Activated T-cell treated with anti-CD3 and anti-CD28 coated beads, Interleukin-2, amount 50 U/mL, for 72 hours (primary cell): ENCODE measurements at places on chromosomes 7 and 10. TPM values are rescaled to one million over a fixed set of nuclear protein-coding genes. Genes with fewer than 3 reads are reported as not detected.

Gene STRIP2
- total RNA-seq, result 79.2 TPM

GRCh38 chr7:115475761-115476385 lies 554.0 kb downstream of the MDFIC start:
- no peak for DNase-seq

GRCh38 chr10:119543814-119544642 lies 1.5 kb upstream of the RGS10 start:
- no peak for DNase-seq

DNA sequence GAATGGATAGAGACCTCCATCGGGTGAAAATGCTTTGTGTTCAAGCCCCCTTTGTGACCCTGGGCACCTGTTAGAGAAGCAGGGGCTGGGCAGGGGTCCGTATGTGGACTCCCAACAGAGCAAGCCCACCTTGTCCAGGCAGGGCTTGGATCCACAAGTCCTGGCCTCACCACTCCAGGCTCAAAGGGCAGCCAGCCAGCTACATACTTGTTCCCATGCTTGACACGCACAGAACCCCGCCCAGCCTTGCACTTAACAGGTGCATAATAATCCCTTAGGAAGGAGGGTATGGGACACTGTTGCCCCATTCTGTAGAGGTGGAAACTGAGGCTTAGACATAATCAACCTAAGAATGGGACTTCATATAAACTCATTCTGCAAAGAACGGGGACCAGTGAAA lies 160.6 kb downstream of the PRKAG2 start:
- no peak for DNase-seq

DNA sequence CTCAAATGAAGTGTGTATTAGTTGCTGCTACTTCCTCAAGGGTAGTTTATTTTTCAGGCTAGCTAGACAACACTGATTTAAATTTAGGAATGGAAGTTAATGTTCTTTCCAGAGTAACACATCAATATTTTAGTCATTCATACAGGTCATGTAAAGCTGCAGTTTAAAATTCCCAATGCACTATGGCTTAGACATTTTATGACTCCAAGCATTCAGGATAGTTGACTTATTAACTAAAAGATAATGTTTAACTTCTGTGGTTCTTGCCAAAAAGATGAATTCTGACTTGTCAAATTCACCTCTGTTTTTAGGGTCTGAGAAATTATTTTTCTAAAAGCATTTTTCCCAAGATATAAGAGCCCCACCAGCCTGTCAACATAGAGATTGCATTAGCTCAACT lies 131.9 kb downstream of the TFPI2 start:
- no peak for DNase-seq

DNA sequence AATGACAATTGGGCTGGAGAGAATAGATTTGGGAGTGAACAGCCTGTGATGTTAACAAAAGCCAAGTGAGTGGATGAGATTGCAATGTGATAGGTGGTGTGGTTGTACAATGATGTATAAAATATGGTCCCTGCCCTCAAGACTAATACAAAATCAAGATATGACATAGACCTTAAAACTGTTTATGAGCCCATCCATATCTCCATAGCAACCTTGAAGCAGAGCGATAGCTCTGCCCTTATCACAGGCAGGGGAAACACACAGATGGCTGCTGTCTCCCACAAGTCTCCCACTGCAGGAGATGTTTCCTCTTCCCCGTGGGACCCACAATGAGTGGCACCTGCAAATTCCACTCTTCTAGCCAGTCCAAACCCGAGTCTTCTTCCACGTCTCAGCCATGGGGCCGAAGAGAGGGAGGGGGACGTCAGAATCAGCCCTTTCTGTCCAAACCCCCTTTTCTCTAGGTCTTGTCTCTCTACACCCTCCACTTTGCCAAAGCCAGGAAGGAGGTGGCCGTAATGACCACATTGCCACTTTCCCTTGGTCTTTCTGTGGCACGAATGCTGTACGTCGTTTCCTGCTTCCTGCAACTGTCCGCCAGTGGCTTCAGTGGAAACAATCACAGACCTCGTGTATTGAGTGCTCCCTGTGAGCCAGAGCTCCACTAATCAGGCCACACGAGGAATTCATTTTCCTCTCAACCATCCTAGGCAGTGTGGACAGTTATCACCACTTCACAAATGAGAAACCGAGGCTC lies 7.5 kb upstream of the TBXAS1 start:
- DNase-seq, result no peak

Gene COPS6
- 43.7 TPM for total RNA-seq

Gene OR2A42
- not detected for total RNA-seq

Gene CNNM1
- total RNA-seq, result 0.25 TPM

DNA sequence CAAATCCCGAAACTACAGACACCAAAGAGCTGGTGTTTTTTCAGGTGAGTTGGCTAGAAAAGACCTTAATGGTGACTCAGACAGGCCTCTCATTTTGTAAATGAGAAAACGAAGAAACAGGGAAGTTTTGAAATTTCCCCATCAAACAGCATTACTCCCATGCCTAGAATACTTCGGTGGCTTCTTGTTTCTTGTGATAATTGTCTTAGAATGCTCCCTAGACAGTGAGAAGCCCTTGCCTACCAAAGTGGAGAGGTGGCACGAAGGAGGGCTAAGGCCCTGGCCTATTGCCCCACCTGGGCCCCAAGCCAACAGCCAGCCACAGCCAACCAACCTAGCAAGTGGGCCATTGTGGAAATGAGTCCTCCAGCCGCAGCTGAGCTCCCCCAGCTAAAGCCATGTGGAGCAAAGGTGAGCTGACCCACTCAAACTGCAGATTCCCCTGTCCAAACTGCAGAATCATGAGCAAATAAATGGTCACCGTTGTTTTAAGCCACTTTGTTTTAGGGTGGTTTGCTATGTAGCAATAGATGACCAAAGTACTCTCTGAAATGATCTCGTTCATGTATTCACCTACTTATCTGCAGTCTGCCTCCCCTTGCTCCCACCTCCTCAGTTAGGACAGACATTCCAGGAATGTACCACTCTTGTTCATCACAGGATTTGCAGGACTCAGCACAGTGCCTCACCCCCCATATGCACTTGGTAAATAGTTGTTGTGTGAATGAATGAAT lies 97.7 kb upstream of the FGFR2 start:
- DNase-seq, result no peak

Gene PPP1R3C
- total RNA-seq, result 0.12 TPM

Gene CHCHD3
- total RNA-seq, result 75.5 TPM

- no peak for DNase-seq
These were observed 277.8 kb downstream of the WDR37 start for GRCh38 chr10:1333981-1334380.

Gene TAS2R41
- not detected for total RNA-seq

DNA sequence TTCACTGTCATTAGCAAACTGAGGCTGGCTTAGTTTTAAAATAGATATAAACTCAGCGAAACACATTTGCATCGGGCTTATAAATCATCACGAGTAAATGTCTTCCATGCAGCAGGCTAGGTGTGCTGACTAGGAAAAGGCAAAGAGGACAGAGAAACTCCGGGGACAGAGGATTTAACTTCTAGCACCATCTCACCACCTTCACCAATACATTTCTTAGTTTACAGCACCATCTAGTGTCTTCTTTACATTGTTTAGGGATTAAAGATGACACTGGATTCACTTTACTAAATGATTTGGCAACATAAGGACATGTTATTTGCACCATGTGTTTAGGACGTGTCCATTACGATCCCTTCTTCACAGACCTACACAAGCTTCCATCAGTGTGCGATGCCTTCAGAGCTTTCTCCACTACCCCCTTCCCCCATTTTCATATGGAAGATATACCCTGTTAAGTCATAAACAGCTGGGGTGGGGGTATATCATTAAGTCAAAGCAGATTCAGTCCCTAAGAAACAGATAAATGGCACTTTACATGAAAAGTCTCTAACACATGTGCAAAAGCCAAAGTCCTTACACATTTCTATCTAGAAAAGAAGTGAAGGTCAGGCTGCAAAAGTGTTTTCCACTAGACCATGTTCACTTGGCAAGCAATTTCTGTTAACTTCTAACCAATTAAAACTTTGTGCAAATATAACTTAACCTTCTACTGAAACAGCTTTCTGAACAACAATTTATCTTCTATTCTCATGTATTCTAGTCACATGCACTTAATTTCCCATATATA lies 103.3 kb downstream of the GRB10 start:
- DNase-seq, result no peak

Gene NKX6-2
- not detected for total RNA-seq

DNA sequence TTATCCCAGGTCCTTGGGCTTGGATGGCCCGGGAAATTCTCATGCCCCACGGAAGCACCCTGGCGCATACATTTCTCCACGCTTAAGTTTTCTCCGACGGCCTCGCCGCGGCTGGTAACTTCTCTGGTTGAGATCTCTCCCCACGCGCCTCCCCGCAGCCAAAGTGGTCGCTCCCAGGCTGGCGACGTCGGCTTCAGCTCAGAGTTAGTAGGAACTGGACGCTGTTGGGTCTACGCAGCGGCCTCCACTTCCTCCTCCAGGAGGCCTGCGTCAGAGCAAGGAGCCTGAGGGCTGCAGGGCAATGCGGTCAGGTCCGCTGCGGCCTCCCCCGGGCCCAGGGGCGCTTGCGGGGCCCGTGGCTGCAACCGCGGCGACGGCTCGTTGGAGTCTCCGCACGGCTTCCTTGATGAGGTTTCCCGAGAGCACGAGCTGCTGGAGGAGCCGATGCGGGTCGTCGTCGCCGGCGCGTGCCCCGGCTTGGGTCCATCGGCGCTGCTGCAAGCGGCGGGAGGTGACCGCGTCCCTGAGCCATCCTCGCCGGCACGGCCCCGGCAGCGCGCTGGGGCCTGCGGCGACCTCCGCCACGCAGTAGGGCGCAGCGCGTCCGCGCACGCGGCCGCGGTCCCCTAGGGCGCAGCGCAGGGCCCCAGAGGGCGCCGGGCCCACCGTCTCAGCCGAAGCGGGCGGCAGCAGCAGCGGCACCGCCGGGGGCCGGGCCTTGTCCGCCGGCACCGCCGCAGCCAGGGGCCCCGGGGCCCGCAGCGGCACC lies 744 bp downstream of the FRAT2 start:
- DNase-seq, result peak; percentile 53

GRCh38 chr7:27873981-27874957 lies 134.3 kb downstream of the TAX1BP1 start:
- DNase-seq, result no peak

- no peak for DNase-seq
These were observed 1.3 kb upstream of the SH2D4B start for GRCh38 chr10:80536361-80536835.
